MCF 10A (cell line): ENCODE measurements at places on chromosomes 5 and 9. TPM values are rescaled to one million over a fixed set of nuclear protein-coding genes. Genes with fewer than 3 reads are reported as not detected.
A peak's percentile ranks its signal among the peaks of the same experiment; 100 is the strongest.

DNA sequence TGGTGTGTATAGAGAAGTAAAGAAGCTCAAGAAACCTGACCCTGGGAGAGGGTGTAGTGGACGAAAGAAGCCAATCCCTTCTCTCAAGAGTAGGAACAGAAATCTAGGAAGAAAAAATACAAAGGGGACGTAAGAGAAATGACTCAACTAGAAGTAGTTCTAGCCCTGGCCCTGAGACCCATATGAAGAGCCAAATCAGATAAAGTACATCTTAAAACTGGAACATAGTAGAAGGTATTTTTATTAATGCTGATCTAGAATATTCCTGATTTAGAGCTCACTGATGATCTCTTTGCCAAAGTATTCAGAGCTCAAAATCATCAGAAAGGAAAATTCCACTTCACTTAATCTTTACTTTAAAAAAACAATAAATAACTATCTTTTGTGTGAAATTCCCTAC is 184.8 kb downstream of the MLLT3 start:
- DNase-seq, result no peak

- no peak for DNase-seq
Measured at GRCh38 chr9:117188394-117188793, 226.5 kb downstream of the ASTN2 start.

The CARTPT gene
- total RNA-seq, result not detected in 2 replicates

DNA sequence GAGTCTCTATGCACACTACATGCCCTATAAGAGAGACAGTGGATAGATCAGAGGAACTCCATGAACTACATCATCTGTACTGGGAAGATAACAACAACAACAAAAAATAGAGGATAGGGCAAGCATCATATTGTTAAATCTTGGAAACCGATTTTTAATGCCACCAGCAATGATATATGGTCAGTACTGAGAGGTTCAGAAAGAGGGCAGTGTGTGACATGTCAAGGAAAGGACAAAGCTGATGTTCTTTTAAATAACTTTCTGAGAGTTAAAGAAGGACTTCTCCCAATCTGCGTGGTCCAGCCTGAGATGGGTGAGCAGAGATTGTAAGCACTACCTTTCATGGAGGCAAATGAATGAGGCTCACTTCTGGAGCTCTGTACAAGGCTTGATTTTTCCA is 62.0 kb upstream of the PHF24 start:
- peak; percentile 4 for DNase-seq

DNA sequence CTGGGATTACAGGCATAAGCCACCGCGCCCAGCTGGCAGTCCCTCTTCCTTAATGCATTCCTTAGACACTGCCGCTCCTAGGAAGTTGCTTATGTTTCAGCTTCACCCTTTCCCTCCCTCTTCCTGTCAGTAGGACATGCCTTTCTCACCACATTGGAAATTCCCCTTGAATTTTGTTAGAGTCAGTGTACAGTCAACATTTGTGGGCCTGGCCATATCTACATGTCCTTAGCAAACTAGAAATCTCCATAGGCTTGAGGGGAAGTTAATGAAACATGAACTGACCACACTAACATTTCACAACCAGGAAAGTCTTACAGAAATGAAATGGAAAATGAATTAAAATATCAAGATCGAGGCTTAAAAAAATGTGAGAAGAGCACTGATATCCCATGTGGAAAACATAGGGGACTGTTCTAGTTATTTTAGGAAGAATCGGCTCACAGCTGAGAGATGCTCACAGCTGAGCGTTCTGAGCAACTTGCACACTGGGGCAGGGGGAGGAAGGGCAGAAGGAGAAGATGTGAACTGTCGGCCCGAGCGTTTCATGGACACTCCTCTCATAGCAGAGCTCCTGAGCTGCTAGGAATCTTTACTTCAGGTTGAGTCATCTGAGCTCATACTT is 21.1 kb upstream of the LVRN start:
- peak; percentile 86 for DNase-seq

DNA sequence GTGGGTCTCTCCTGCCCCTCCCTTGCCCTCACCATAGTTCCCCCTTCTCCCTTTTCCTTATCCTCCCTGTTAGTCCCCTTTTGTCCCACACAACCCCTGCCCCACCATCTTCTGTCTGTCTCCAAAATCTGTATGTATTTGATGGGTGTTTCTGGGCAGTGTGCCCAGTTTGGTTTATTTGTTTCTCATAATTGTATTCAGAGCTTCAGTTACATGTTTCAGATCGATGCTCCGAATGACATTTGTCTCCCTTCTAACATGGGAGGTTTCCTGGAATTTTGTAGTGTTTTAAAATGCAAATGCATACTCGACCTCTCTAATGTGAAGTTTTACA is 22.2 kb downstream of the FBXL7 start:
- DNase-seq, result no peak

GRCh38 chr5:17989567-17990563 is 355.6 kb downstream of the TAF11L14 start:
- DNase-seq, result no peak

The PLAC8L1 gene
- 2.5 and 3.0 TPM in 2 replicates for total RNA-seq

The FOXD1 gene
- 46.4 and 50.9 TPM in 2 replicates for total RNA-seq

The SOX30 gene
- 0.15 TPM in 1 of 2 replicates, not detected in the other for total RNA-seq

The PCDHGA5 gene
- 0.25 and 0.42 TPM in 2 replicates for total RNA-seq

GRCh38 chr9:134626571-134627416 is 14.8 kb upstream of the COL5A1 start:
- DNase-seq, result peak; percentile 50
